NCI-H1436 treated with DMSO at 0.1 percent for 48 hours (cell line): ENCODE measurements at places on chromosomes 12 and 14.

GRCh38 chr14:90508536-90509254 lies 111.9 kb downstream of the CALM1 start:
- no peak for DNase-seq

DNA sequence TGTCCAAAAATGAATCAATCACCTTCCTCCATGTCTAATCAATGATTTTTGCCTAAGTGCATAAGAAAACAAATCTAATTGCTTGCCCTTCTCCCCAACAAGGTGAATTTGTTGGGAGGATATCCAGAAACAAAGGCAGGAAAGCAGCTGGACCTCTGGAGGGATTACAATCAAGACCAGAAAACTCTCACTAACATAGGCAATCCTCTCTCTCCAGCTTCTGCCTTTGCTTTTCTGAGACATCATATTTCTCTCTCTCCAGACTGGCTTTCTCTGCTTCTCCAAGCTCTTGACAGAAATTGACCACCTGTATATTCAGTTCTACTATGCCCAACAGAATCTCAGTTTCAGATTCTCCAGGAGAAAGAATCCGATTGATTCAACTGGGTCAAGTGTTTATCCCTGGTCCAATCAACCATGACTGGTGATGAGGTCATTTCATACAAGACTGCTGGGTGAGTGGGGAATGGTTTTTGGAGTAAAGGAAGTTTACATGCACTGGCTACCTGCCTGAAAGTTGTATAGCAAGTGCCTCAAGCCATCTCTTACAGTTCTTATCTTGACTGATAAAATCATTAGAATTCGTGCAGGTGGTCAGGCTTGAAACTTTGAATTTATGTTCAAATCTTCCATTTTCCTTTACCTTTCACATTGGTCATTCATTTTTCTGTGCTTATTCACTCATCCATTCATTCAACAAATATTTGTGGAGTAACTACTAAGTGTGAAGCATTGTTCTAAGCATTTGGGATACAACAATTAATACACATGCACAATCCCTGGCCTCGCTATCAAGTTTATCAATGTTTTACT lies 22.2 kb upstream of the CFAP54 start:
- no peak for DNase-seq

GRCh38 chr14:22163051-22163450 lies 426.0 kb downstream of the DAD1 start:
- no peak for DNase-seq

DNA sequence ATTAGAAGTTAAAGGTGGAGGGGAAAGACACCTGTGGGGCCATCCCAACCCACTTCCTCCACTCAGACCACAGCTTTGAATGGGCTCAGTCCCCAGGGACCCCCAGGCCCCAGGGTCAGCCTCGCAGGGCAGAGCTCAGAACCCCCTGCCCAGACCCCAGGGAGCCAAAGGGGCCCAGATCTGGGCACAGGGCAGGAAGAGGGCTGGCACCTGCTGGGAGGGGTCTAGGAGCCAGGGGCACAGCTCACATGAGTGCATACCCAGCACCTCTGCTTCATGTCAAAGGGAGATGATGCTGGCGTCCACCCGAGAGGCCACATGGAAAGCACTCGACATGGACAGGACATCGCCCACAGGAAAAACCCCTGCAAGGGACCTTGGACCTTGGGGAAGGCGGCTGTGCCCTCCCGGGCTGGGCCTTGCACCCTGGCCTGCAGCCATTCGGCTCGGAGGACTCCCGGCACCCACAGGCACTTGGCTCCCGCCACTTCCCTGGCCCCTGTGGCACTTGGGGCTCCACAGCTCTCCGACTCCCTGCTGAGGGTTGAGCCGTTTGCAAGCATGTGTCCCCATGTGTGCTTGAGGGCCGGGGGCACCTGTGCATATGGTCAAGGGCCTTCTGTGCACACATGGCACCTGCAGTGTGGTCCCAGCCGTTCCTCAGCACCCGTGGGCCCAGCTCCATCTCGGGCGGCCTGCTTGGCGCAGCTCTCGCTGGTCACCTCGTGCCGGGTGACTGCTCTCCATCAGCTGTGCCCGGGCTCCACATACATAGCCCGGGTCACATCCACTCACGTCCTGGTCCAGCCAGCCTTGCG lies 7.8 kb upstream of the AMN start:
- DNase-seq, result no peak

- no peak for DNase-seq
Observed at GRCh38 chr14:98910061-98910460, 361.9 kb downstream of the BCL11B start.

- DNase-seq, result no peak
Observed at GRCh38 chr12:3132636-3133404, 55.6 kb downstream of the TSPAN9 start.

DNA sequence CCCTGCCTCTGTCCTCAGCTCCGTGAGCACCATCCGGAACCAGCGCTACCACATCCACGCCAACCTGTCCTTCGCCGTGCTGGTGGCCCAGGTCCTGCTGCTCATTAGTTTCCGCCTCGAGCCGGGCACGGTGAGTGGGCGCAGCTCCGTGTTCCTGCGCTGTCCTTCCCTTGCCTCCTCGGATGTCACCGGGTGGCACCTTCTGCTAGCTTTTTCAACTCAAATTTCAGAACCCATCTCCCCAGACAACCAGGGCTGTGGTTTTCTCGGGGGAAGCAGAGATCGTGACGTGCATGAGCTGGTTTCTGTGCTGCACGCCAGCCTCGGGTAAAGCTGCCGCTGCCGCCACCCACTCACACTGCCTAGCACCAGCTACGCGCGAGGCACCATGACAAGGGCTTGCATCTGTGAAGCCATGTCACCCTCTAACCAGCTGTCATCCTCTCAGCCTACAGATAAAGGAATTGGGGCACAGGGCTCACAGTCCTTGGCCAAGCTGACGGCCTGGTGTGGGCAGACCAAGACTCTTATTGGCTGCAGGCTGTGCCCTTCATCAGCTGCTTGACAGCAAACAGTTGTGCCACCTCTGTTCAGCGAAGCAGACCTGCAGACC lies 152.1 kb downstream of the ADGRD1 start:
- DNase-seq, result no peak

- no peak for DNase-seq
Observed at GRCh38 chr12:39145175-39145999, 240.0 kb upstream of the CPNE8 start.

DNA sequence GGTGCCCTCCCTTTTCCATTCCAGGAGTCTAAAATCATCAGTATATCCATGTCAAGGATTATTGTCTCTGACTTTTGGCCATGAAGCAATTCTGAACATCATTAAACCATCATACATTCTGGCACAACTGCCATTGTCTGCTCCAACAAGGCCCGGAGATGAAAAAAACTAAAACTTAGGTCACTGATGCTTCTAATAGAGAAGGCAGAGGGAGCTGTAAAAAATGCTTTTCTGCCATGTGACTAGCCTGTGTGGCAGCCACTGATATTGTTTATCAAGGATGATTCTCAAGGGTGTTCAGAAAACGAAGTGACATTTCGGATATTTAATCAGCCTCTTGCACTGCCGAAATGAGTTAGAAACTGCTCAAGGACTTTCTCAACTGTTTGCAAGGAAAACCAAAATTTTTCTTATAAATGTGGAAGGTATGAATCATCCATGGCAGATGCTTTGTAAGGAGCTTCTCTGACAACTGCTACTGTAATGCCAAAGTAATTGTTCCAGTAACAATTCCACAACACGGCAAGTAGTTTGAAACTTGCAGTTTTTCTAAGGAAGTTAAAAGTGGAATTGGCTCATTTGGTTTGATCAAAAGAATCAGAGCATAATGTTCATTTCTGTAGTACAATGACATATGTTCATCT lies 1076.5 kb upstream of the FLRT2 start:
- no peak for DNase-seq
